ENCODE measurements at places on chromosomes 6 and 20. TPM values are rescaled to one million over a fixed set of nuclear protein-coding genes. Genes with fewer than 3 reads are reported as not detected.

Gene CTNNBL1
- total RNA-seq, result 28.9 TPM

Gene CCN5
- total RNA-seq, result 0.13 TPM

Gene SLC4A11
- 3.6 TPM for total RNA-seq

Gene AHI1
- 20.5 TPM for total RNA-seq

Gene UBE2C
- total RNA-seq, result 34.0 TPM

Gene SAPCD1
- total RNA-seq, result 1.6 TPM

Gene SRSF12
- total RNA-seq, result under 0.01 TPM

Gene RAET1L
- not detected for total RNA-seq

Gene C6orf15
- total RNA-seq, result not detected

Gene SLC17A2
- total RNA-seq, result not detected

Gene ROS1
- not detected for total RNA-seq

Gene KIF25
- not detected for total RNA-seq

Gene SLC22A23
- total RNA-seq, result 5.8 TPM

Gene TAGAP
- total RNA-seq, result not detected

Gene PROKR2
- not detected for total RNA-seq

Gene DNAAF9
- total RNA-seq, result 19.1 TPM

Gene PNLDC1
- total RNA-seq, result not detected

Gene SIRPB2
- 0.79 TPM for total RNA-seq

Gene DEFB114
- total RNA-seq, result not detected

Gene TGM6
- not detected for total RNA-seq

Gene TRIM15
- total RNA-seq, result not detected

Gene DPPA5
- not detected for total RNA-seq

Gene BMP7
- total RNA-seq, result not detected

Gene KCNK17
- not detected for total RNA-seq

Gene CDSN
- total RNA-seq, result not detected

Gene FLRT3
- total RNA-seq, result 0.14 TPM

Gene STMND1
- total RNA-seq, result not detected

Gene MMP24
- 0.27 TPM for total RNA-seq

Gene CASS4
- under 0.01 TPM for total RNA-seq

Gene SRMS
- total RNA-seq, result not detected

Gene CTCFL
- not detected for total RNA-seq

Gene ANGPT4
- not detected for total RNA-seq

Gene KCNK16
- total RNA-seq, result not detected

Gene FOXS1
- not detected for total RNA-seq

Gene TAF4
- 8.8 TPM for total RNA-seq

Gene GRIK2
- not detected for total RNA-seq

Gene SPATS1
- not detected for total RNA-seq

Gene ME1
- 48.2 TPM for total RNA-seq

Gene TMEM244
- total RNA-seq, result not detected

Data from thoracic aorta endothelial cell (primary cell).